Cortex of kidney (tissue), 1 donor: ENCODE measurements at places on chromosomes 4 and X.

DNA sequence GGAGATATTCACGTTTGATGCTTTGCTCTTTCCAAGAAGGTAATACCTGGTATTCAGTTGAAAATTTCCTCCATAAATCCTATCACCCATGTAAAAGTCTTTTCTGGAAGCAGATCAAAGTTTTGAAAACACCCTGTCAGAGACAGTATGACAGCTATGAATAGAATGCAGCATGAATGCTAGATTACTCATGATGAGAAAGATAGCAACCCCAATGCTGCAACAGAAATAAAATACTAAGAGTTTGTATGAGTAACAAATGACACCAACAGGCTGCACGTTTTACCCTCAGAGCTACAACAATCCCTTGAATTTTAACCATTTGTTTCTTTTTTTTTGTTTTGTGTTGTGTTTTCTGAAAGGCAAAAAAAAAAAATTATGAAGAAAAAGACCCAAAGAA lies 108.6 kb downstream of the ARHGAP6 start:
- no peak for DNase-seq

DNA sequence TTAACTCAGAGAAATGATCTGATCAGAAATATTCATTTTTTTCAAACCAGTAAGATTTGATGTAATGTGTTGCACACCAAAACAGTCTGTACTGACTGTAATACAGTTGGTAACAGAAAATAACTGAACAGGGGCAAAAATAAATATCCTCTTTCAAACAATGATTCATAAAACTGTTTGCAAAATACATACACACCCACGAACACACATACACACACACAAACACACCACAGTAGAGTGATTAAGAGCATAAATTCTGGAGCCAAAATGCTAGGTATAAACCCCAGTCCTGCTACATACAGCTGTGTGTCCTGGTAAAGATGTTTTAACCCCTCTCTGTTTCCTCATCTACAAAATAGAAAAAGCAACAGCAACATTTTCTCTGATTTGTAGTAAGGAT lies 376.6 kb downstream of the PDGFC start:
- DNase-seq = no peak

DNA sequence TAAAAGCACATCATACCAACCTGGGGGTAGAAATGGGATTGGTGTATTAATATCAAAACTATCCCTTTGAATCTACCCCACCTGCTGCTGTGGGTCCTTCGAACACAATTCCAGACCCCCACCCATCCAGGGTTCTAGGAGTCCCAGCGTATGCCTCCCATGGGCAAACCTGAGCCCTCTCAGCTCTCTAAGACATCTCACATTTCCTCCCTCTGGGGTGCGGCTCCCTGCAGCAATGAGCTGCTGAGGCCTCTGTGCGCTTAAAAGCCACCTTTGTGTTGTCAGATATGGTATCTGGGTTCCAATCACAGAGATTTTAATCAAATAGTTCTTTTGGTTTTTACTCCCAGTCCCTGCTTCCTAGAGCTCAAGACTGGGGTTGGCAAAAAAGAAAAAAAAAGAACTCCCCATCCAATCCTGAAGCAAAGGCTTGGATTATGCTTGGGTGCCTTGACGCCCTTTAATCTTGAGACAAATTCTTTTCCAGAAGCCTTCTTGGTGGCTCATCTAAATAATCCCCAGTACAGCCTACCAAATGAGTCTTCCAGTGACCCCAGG lies 37.5 kb upstream of the NOCT start:
- no peak for DNase-seq

DNA sequence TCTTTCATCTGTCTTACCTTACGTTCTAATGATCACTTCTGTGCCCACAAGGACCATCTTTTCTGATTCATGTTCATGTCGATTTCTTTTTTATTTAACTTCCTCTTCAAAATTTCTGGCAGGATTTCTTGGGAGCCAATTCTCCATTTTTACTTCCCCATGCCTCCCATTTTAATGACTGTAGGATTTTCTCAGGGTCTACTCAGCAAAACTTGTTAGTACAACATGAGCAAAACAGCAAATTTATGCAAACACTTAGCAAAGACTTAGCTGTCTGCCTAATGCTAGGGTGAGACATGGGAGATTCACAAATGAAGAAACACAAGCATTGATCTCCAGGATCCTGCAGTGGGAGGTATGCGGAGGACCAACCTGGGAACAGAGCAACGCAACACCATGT lies 5.5 kb downstream of the CD38 start:
- DNase-seq = no peak

DNA sequence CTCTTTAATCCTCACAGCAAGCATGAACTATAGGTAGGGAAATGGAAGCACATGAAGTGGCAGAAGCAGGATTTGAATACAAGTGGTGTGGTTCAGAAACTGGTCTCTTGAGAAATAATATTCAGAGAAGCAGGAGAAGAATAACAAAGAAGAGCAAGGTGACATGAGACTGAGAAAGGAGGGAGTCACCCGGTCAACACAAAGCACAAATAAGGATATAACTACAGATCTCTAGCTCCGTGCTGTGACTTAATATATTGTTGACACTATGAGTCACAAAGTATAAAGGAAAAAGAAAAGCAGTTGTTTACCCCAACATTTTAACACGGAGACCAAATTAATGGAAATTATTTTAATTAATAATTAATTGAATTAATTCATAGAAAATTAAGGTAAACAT lies 204.5 kb downstream of the CPE start:
- no peak for DNase-seq

GRCh38 chr4:9811806-9812205 lies 30.4 kb downstream of the DRD5 start:
- no peak for DNase-seq

- no peak for DNase-seq
Measured at GRCh38 chrX:44876086-44876485, 3.1 kb downstream of the KDM6A start.

DNA sequence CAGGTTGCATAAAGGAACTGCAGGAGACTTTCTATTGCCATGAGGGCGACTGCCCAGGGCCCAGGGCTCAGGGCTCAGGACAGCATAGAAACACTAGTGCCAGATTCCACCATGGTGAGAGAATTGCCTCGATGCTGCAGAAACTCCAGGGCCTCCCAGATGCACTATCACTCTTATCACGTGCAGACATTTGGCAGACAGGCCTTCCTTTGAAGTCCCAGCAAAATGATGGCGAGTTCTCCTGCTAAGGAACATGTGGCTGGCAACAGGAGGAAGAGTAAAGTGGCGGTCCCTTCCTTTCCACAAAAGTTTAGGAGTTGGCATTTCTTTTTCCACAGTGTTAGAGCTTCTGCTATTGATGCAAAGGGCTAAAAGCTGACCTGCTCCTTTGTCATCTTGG lies 214.0 kb upstream of the LNX1 start:
- no peak for DNase-seq

- no peak for DNase-seq
Measured at GRCh38 chrX:7074908-7075204, 72.7 kb upstream of the STS start.

GRCh38 chr4:99078336-99078735 lies 10.3 kb downstream of the ADH5 start:
- no peak for DNase-seq

DNA sequence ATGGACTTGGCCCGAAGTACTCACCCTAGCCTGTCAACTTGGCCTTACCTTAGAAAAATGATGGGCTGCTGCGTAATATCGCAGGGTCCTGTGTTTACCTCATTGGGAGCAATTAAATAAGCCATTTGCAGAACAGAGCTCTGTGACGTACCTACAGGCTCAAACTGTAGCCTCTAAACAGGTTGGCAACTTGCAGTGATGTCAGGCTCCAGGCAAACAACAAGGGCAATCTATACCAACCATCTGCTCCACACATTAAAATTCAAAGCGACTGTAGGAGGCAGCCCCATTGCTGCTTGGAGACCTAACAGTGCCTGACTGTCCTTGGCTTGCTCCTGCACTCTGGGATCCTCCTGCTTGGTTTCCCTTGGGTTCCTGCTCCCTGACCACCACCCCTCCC lies 17.2 kb downstream of the VGLL1 start:
- no peak for DNase-seq

DNA sequence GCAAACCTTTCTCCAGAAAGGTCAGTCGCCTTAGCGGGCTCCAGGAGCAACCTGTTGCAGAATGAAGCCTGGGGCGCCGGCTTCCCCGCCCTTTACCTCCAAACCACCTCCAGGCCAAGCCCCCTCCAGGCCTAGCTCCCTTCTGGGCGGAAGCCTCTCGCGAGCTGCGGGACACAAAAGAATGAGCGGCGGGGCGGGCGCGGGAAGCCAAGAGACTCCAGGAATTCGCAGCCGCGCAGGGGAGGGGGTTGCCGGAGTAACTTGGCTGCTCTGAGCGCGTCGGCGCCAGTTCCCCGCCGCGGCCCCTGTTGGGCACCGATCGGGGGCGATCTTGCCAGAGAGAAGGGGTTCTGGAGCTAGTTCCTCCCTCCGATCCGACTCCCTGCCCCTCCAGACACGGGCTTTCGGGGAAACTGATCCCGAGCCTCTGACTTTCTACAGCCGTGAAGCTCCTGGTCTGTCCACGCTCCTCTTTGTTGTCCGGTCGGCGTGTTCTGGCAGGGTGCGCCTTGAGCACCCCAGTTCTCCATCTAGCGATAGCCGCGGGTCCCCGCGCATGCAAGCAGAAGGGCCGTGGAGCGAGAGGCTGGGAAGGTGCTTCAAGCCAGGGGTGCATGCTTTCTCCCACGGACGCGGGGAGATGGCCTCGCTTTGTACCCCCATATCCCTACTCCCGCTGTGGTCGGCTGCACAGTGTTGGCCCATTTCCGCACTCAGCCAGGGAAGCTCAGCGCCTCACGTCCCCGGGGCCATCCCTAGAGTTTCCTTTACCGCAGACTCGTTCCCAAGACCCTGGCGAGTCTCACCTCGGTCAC lies 1.2 kb downstream of the PROM1 start:
- DNase-seq = no peak

- DNase-seq = no peak
Measured at GRCh38 chr4:86043755-86044592, 315.9 kb downstream of the MAPK10 start.

- no peak for DNase-seq
Measured at GRCh38 chrX:114800719-114801118, 216.7 kb downstream of the IL13RA2 start.

DNA sequence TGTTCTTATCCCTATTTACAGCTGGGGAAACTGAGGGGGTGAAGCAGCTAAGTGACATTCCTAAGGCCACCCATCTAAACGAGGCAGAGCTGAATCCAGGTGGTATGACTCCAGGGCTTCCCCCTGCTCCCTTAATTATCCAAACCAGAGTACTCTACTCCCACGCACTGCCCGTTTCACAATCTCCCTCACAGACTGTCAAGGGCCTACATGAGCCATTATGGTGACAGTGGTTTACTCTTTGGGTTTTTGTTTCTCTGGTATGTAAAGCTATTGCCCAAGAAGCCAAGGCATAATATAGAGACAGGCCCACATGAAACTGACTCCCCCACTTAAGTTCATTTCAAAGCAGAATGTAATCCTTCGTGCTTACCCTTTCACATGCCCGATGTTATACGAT lies 95.1 kb downstream of the NHS start:
- no peak for DNase-seq

GRCh38 chr4:125679989-125680388 lies 365.2 kb downstream of the FAT4 start:
- no peak for DNase-seq

- no peak for DNase-seq
Measured at GRCh38 chrX:134569306-134569705, 89.0 kb downstream of the PLAC1 start.

GRCh38 chr4:78765432-78766006 lies 10.6 kb upstream of the BMP2K start:
- no peak for DNase-seq

- DNase-seq = no peak
Measured at GRCh38 chrX:120260369-120260768, 9.8 kb downstream of the ZBTB33 start.

DNA sequence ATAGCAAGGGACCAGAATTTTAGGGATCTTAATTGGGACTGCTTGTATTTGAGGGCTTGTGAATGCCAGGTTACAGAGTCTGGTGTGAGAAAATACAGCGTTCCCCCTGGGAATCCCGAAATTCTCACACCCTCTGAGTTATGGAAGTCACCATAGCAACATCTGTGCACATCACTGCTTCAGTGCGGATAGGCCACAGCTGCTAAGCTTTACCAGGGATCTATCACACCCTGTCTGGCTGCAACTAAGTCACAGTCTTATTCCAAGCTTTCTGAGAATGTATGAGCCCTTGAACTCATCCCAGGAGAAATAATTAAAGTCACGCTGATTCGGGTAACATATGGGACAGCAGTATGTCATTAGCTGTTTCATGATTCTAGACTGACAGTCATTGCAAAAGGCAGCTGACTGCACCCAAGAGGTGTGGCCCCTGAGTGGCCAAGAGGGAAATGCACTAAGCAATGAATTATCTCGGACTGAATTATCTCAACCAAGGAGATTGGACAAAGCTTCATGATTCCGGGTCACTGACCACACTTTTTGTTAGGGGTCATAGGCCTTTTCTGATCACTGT lies 46.7 kb upstream of the BTC start:
- no peak for DNase-seq

- no peak for DNase-seq
Measured at GRCh38 chr4:101667348-101667747, 123.2 kb upstream of the BANK1 start.

DNA sequence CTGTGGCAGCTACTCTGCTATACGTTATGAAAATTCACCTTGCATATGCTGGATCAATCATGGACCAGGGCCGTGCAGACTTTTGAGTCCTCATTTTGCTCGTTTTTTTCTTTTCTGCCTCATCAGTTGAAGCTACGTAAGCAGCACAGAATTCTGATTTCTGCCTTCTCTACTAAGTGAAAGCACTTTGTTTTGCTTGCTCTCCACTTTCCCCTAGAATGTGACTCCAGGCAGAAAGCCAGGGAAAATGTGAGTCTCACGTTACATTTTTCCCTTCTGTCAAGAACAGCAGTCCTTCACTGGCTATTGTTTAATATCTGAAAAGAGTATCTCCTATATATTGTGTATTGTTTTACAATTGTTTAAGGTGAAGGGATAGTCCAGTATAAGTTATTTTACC lies 1840.1 kb downstream of the PCDH7 start:
- DNase-seq = no peak

- DNase-seq = no peak
Measured at GRCh38 chrX:68438575-68438974, 5.3 kb upstream of the OPHN1 start.

DNA sequence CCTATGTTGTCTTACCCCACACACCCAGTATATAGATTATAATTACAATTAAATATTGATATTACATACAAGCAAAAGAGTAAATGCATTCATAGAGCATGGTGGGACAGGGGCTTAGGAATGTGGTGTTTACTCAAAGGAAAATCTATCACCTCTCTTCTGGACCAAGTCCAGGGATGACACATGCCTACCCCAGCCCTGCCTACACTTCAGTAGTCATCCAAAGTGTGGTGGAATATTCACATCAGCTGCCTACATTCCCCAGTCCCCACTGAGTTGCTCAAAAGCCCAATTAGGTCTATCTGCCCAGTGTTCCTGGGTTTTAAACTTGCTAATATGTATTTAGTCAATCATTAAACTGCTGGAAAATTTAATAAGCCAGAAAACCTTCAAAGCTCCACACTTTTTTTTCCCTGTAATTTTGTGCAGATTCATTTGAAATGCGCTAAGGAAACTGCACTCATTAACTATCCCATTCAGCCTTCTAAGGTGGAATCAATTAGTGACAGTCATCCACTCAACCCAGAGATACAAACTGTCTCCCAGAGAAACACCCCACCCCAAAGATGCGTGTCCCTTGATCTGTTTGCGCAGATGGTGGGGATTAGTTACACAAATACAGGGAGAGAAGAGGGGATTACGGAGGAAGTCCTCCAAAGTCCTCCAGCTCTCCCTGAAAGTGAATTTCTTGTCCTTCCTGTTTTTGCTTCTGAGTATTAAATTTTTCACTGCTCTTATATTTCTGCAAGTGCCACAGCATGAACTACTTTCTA lies 91.7 kb upstream of the KDR start:
- DNase-seq = no peak

- DNase-seq = no peak
Measured at GRCh38 chrX:110418316-110419235, 59.9 kb downstream of the RTL9 start.
